Activated CD4-positive, alpha-beta T cell treated with anti-CD3 and anti-CD28 coated beads, Interleukin-2, amount 50 U/mL, for 1 hour (primary cell): ENCODE measurements at places on chromosomes 11 and 22.

DNA sequence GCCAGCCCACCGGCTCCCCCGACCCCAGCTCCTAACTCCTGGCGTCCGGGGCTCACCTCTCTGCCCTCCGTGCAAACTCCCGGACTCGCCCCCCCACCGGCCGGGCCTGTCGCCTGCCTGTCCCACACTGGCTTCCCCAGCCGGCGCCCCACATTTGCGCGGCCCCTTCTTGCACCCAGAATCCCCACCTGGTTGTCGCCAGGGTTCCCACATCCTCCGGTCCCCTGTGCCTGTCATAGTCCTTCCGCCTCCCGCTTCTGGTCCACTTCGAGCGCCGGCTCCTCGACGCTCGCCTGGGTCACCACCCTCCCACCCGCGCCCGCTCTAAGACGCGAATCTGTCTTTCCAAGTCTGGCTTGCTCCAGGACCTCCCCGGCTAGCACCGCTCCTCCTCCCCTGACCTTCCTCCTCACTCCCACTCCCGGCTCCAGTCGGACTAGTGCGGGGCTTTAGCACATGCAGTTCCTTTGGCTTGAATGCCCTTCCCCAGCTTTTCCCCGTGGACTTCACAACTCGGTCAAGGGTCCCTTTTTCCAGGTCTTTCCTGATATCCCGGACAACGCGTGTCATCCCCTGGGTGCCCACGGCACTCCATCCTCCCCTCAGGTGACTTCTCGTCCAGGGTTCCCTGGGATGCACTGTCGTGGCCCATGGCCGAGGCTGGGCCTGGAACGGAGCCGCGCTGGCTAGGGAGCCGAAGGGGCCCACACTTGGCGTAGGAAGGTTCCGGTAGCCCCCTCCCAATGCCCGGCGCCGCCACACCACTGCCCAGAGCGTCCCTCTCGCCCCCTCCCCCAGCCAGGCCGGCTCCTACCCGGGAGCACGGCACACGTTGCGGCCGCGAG, 635 bp downstream of the SCARF2 start:
- no peak for DNase-seq

- no peak for DNase-seq
These were observed 12.7 kb downstream of the TOM1 start for GRCh38 chr22:35312198-35313059.

DNA sequence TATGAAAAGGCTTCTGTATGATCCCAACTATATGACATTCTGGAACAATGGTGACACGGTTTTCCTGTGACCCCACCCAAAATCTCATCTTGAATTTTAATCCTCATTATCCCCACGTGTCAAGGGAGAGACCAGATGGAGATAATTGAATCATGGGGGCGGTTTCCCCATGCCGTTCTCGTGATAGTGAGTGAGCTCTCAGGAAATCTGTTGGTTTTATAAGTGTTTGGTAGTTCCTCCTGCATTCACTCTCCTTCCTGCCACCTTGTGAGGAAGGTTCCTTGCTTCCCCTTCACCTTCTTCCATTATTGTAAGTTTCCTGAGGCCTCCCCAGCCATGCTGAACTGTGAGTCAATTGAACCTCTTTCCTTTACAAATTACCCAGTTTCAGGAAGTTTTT, 53.1 kb upstream of the TSPAN18 start:
- no peak for DNase-seq

GRCh38 chr11:57567515-57568329, at the start of gene UBE2L6:
UBE2L6 (minus strand) TSS chr11:57567672; CDS start chr11:57567611, 61 bp downstream.
- peak; percentile 59 for DNase-seq

- no peak for DNase-seq
These were observed 16.8 kb upstream of the CABP7 start for GRCh38 chr22:29702931-29703501.

DNA sequence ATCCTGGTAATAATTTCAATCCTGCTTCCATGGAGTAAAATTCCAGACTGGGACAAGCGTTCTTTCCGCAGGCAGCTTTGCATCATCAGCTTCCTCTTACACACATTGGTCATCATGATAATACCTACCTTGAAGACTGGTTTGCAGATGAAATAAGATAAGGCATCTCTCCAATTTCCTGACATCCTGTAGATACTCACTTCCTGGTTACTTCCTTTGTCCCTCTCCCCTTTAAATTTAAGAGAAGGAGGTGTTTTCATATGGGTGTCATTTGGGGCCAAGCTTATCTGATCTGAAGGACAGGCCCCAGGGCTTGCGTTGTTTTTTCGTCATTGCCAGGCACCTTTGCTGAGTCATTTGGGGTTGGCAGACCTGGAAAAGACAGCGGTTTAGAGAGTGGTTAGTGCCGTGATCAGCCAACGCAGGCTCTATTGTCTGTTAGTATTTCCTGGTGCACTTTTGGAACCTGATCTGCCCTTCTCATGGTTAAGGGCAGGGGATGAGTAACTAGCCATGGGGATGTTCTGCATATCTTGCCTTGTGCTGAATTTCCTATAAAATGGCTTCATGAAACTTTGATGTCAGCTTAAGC, 24.1 kb downstream of the GRAMD1B start:
- peak; percentile 36 for DNase-seq

GRCh38 chr11:36455658-36456111, 54.4 kb downstream of the TRAF6 start:
- DNase-seq = no peak

GRCh38 chr11:94581926-94582325, 14.8 kb downstream of the PIWIL4 start:
- no peak for DNase-seq

- DNase-seq = no peak
These were observed 88.8 kb upstream of the SHANK2 start for GRCh38 chr11:71341173-71341572.

DNA sequence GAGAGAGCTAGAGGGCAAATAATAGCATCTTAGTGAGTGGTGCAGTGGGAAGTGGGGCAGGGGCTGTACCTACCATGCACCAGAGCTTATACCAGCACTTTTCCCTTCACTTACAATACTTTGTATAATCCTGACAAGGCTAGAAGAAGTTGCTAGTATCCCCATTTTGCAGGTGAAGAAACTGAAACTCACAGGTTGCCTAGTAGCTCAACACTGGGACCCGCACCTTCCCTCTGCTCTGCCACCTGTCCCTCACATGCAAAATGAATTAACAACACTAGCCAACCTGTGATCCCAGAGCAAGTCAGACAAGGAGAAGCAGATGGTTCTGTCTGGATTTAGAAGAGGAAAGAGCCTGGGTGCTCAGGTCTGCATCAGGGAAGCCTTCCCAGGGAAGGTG, 510.4 kb downstream of the BUD13 start:
- DNase-seq = no peak

DNA sequence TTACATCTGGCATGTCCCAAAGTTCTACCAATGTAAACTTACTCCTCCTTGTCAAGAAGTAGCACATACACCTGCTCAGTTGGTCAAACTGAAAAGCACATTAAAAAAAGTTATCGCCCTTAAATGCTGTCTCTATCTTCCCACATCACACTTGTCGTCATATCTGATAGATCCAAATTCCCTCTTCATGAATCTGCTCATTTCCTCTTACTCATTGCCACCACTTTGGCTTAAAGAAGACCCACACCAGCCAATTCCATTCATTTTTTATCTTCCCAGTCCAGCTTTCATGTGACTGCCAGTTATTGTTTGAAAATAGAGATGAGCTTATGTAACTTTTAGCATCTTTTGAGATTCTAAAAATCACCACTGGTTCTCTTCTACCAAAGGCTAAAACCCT, 305.9 kb upstream of the MTNR1B start:
- no peak for DNase-seq

GRCh38 chr11:10934293-10934860, 76.5 kb upstream of the ZBED5 start:
- no peak for DNase-seq

GRCh38 chr22:26134654-26135330, 34.5 kb upstream of the SEZ6L start:
- DNase-seq = no peak

DNA sequence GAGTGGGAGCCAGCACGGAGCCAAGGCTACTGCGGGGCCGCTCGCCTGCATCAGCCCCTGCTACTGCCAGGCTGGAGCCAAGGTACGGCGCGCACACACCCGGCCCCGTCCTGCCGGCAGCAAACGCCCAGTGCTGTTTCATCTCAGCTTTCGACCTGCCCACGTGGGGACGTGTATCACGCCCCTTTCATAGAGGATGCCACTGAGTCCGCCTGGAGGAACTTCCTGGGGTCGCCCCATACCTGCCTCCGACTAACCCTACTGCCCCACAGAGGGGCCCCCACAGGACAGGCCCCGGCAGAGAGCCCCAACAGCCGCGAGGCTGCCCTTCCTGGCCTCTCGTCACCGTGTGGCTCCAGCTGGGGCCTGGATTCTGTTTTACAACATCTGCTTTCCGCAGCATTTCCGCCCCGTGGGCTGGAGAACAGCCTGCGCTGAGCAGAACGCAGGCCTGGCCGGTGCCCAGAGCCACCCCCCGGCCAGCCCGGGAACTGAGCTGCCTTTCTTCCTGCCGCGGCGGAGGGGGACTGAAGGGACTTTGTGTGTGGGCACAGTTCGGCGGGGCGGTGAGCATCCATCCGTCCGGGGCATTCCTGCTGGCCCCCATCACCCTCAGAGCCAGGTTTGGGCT, 22.9 kb upstream of the ARHGAP8 start:
- DNase-seq = no peak

GRCh38 chr22:29087012-29087411, 14.2 kb downstream of the KREMEN1 start:
- DNase-seq = no peak

DNA sequence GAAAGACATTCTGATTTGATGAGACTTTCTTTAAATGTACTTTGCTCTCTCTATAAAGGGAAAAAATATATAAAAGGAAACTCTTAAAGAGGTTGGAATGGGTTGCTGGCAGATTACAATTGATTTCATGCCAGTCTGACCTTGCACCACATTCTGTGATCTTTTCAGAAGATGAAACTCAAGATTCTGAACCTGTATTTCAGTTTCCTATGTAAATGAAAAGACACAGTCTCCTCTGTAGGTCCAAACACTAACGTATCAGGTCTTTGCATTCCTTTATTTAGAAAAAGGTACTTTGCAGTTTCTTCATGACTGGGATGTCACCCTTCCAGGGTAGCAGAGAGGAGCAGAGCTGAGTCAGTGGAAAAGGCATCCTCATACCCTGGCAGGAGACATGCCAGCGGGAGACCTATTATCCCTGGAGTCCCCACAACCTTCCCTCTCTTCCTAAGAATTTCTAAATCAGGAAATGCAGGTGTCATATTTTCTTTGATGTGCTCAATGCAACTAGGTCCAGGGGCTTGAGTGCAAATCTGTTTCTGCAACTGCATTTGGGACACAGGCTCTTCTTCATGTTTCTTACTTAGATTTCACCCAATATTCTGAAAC, 282.6 kb downstream of the CADM1 start:
- no peak for DNase-seq

DNA sequence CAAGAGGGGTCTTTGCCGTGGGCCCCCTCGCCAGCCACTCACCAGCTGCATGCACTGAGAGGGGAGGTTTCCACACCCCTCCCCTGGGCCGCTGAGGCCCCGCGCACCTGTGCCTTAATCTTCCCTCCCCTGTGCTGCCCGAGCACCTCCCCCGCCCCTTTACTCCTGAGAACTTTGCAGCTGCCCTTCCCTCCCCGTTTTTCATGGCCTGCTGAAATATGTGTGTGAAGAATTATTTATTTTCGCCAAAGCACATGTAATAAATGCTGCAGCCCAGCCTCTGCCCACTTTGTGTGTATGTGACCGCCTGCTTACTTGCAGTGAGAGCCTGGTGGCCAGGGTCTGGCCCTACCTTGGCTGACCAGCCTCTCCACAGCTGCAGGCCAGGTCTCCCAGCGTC, 2.8 kb upstream of the CRACR2B start:
- DNase-seq = no peak

DNA sequence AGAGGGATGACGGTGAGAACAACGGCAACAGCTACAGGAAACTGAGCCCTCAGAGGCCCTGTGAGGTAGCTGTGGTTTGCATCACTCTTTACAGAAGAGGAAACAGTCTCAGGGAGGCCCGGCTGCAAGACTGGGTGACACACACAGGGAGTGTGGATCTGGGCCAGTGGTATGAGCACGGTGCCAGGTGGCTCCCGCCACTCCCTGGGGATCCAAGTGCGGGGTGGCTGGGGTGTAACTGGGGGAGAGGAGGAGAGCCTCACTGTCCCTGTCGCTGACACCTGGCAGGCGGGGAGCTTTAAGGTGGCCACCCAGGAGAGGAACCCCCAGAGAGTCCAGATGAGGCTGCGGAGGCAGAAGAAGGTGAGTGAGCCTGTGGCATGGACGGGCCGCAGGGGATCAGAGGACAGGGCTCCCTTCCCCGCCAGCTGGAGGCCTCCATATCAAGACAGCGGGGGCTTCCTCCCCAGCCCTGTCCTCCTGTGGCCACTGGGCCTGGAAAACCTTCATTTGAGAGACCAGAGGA, 5.6 kb downstream of the RGL4 start:
- peak; percentile 75 for DNase-seq

DNA sequence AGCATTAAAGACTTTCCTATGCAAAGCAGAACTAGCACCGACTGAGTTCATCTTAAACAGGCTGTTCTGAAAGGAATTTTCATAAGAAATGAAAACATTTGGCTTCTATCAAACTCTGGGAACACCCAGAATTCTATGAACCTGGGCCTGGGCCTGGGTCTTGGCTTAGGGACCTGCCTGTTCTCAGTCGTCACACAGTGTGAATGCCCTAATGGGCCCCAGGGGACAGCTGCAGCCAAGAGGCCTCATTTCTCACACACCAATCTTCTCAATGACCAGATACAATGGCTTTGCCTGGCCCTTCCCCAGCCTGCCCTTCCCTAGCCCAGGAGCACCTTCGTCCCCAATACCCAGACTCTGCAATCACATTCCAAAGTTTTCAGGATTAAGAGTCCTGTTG, 234.9 kb upstream of the ARHGAP20 start:
- DNase-seq = no peak

DNA sequence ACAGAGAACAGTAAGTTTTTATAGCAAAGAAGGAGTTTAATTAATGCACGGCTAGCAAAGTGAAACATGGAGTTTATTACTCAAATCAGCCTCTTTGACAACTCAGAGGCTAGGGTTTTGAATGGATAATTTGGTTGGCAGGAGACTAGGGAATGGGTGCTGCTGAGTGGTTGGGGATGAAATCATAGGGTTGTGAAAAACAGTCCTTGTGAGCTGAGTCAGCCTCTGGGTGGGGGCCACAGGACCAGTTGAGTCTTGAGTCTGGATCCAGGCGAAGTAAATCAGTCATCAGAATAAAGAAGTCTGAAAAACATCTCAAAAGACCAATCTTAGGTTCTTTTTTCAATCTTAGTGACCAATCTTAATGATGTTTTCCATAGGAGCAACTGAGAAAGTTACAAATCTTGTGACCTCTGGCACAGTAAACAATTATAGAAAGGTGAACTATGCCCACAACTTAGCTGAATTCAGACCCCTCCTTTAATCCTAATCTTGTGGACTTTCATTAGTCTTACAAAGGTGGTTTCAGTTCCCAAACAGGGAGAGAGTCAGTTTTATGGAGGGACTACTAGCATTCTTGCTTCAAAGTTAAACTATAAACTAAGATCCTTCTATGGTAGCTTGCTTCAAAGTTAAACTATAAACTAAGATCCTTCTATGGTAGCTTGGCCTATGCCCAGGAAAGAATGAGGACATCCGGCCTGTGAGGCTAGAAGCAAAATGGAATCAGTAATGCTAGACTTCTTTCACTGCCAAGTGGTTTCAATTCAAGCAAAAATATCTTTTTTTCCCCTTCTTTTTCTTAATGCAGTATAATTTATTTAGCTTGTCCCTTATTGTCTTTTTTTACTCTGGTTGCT, 84.5 kb downstream of the AASDHPPT start:
- no peak for DNase-seq

GRCh38 chr11:123559523-123559955, 94.9 kb downstream of the SCN3B start:
- no peak for DNase-seq
